ENCODE measurements at places on chromosomes 1 and 21. TPM values are rescaled to one million over a fixed set of nuclear protein-coding genes. Genes with fewer than 3 reads are reported as not detected.

The TFAP2E gene
- total RNA-seq = 0.53 TPM

The CTTNBP2NL gene
- 3.3 TPM for total RNA-seq

The FBXO44 gene
- 21.8 TPM for total RNA-seq

DNA sequence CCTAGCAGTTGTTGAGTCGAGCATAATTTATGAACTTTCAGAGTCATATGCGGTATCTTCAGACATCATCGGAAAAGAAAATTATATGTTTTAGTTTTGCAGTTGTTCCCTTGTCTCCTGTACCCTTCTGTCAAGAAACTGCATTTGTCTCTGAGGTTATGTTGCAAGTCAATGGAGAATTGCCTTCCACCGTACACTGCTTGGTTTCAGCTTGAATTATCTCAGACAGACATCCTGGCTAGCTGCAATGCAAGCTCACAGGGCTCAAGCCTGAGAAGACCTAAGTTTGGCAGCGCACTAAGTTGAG, 156.0 kb downstream of the NFIA start:
- no peak for DNase-seq

DNA sequence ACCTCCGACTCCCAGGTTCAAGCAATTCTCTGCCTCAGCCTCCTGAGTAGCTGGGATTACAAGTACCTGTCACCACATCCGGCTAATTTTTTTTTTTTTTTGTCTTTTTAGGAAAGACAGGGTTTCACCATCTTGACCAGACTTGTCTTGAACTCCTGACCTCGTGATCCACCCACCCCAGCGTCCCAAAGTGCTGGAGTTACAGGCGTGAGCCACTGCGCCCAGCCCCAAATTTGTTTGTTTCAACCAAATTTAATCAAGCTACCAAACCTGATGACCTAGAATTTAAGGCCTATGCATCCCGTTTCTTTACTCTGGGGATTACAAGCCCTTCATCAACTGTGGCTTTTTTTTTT, 58.3 kb upstream of the TBX15 start:
- DNase-seq = no peak

GRCh38 chr1:182229921-182230491, 161.6 kb downstream of the GLUL start:
- no peak for DNase-seq

GRCh38 chr1:53956308-53957168, 10.4 kb downstream of the LRRC42 start:
- DNase-seq = no peak

GRCh38 chr1:84724128-84724860, 34.0 kb upstream of the SSX2IP start:
- peak; percentile 74 for DNase-seq

DNA sequence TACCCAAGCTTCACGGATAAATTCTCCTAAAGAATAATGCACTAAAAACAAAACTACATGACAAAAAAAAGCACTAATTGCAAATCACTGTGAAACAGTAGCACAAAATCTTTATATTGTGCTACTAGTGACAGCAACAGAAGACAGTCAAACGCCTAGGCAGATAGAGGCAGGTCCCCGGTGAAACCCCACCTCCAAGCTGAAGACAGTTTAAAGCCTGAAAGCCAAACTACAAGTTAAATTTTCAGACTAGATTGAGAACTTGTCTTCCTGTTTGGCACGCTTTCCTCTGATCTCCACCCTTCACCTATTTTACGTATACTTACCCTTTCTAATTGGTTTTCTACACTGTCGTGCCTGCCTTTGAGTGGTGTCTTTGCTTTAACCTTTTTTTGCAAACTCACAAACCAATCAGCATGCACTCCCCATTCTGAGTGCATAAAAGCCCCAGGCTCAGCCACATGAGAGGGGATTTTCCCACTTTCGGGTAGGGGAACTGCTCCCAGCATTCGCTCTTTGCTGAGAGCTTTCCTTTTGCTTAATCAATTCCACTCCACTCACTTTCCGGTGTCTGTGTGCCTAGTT, 3.6 kb upstream of the BACH1 start:
- DNase-seq = peak; percentile 38

DNA sequence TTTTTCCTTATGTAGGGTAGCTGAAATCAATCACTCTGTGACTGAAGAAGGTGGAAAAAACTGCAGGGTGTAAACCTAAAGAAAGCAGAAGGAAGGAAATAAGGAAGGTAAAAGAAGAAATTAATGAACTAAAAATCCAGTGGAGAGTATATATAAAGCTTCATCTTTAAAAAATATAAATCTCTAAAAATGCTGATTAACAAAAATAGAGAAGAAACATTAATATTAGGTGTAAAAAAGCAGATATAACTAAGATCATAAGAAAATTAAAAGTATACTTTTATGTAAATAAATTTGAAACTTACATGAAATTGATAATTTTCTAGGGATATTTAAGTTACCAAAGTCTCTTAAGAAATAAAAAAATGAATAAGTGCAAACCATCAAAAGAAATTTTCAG, 159.8 kb downstream of the GALNT2 start:
- no peak for DNase-seq

DNA sequence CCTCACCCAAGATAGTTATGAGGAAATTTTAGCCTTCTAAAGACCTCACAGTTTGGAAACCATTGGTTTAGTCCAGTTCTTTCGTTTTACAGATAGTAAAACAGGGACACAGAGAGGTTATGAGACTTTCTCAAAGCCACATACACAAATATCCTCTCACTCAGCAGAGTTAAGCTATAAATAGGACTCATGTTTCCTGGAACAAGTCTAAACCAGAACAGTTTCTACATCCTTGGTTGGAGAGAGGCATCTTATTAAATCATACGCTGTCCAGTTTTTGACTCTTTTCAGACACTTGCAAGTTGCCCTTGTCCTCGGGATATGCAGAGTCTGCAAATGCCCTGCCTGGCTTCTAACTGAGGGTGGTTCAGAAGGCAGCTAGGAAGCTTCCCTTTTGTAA, 462.1 kb upstream of the DEPDC1 start:
- no peak for DNase-seq
